ENCODE measurements at places on chromosomes 1 and 21.
A peak's percentile ranks its signal among the peaks of the same experiment; 100 is the strongest.

- DNase-seq, result no peak
Measured at GRCh38 chr1:167474191-167474641, 44.1 kb downstream of the CD247 start.

DNA sequence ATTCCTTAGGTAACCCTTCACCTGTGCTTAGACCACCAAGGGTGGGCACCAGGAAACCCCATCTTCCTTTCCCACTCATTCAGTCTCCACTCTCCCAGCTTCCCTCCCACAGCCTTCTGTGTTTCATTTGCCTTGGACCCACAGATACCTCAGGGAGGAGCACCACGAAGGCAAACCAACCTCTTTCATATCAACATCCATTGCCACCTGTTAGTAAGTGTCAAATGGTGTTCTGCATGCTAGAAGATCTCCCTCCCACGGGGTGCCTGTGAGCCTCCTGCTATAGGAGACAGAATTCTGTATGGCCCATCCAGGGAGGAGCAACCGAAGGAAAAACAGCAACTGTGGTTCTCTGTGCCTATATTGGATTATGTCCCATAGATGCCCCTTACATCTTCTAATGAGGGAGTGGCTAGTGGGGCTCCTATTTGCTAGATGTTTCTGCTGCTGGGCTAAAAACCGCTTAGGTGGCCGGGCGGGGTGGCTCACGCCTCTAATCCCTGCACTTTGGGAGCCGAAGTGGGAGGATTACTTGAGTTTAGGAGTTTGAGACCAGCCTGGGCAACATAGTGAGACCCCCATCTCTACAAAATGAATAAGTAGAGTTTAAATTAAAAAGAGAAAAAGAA is 25.6 kb upstream of the SCCPDH start:
- no peak for DNase-seq

DNA sequence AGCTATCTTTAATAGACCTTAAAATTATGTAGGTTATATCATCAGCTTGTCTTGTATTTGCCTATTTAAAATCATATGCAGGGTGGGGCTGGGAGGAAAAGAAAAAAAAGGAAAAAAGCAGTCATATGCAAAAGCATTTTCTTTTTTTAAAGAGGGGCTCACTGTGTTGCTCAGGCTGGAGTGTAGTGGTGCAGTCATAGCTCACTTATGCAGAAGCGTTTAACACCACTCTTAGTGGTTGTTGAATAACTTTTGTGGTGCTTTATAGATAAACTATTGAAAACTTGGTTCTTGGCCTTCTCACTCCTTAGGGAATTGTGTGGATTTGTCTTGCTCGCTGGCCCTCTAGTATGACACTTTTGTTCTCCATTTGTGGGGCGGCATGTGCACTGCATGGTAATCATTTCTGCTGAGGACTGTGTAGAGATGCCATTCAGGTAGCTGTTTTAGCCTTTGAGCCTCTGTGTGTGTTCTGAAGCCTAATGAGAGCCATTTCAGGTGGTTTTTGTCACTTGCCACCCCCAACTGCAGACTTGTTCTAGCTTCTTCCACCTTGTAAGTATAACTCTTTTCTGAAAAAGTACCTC is 77.8 kb downstream of the KIF1B start:
- DNase-seq, result no peak

DNA sequence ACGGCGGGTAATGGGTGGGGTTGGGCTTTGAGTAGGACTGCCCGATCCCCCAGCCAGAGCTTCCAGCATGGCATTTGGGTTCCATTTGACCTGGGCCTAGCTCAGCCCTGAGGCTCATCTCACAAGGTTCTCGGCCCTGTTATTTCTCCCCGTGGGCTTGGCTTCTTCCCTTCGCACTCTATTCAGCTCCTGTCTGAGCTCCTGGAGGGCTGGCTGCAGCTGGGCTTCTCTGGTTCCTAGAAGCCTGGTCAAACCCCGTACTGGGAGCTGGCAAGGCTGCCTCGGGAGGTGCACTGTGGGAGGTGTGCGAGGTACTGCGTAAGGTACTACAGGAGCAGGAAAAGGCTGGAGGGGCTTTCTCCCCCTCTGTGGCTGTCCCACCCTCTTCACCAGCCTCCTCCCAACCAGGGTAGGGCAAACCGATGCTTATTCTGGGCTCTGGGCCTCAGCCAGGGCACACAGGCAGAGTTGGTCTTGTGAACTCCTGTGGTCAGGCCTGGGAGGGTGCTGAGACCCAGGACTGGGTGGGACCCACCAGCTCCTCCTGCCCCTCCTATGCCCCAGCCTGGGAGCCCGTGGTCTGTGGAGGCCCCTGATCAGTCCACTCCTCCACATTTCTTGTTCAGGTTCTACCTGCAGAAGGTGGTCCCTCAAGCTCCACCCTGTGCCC is 814 bp downstream of the A3GALT2 start:
- no peak for DNase-seq

DNA sequence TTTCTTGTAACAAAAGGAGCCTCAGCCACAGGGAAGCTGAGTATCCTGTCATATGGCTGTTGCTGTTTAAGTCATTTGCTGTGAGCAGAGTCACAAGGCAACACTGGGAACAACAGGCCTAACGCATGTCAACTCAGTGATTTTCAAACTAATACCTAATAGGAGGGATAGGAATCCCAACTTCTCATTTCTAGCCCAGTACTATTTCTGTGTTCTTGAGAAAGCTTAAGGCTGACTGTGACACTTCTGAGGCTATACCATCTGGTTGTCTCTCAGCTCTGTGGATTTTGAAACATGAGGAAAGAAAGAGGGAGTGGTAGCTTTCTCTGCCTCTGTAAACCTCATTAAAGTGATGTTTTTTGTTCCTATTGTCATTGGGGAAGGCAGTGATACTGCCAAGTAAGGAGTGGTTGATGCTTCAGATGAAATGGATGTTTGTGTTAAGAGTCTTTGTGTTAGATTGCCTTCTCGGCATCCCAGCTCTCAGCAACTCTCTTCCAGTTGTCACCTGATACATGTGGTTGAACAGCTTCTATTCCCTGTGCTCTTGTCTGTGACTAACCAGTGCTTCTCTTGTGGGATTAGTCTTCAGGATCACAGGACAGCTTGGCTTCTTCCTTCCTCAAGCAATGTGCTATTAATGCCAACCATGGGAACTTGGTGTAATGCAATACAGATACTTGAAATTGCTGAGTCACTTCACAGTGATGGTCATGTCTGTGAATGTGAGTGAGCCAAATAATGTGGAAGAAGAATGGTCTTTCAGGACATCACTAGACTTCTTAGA is 166.8 kb upstream of the IVNS1ABP start:
- no peak for DNase-seq

DNA sequence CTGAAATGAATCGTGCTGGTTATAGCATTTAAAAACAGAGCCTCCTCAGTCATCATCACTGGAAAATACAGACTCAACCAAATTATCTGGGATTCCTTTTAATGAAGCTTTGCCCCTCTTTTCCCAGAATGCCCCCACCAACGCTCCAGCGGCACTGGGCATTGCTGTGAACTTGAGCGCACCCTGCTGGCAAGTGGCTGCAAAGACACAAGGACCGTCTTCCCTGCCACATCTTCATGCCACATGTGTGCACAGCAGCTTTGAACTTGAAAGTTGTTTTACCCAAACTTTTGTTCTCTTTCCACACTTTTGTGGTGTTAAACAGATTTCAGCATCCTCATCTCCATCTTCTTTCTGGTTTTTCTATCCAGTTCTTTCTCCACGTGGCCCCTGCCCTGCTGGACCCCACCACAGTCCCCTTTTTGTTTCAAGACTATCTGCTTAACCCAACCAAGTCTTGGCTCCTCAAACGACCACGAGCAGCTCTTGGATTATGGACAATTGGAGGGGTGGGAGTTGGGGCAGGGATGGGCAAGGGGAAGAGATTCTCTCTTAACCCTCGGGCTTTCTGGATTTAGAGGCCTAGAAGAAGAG is 12.8 kb upstream of the LMX1A start:
- peak; percentile 21 for DNase-seq

GRCh38 chr21:38383411-38384237 is 114.7 kb downstream of the ERG start:
- no peak for DNase-seq

DNA sequence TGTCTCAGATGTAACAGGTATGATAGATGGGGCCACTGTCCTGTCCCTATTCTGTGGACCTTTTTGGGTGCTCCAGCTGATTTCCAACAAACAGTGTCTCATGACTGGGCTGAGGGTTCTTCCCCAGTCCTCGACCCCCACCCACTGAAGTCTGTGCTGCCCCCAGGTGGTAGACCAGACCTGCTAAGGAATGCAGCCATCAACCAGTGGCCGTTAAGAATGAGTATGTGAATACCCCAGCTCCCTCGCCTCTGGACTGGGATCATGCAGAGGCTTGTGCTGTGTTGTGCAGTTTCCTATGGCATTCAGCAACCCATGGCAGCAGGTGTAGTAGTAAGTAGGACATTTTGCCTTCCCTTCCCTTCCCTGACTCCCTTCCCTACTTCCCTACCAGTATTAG is 183.1 kb upstream of the KAZN start:
- no peak for DNase-seq

GRCh38 chr1:201565024-201565730 is 26.2 kb downstream of the NAV1 start:
- no peak for DNase-seq

DNA sequence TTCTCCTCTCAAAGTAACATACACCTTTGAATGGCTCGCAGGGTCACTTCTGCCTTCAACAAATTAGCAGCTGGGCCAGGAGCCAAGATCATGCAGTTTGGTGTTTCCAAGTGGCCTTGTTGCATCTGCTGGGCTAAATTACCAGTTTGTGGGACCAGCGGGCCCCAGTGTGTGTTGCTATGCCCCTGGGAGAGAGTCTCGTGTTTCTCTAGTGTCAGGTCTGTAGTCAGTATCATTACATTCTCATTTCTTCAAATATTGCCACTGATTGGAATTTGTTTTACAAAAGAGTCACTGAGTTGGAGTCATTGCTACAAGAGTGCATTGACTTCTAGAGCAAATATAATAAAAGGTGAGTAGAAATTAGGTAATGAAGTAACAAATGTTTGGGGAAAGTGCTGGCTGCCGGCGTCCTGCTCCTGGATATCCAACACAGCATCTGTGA is 35.5 kb downstream of the RHOU start:
- no peak for DNase-seq

- no peak for DNase-seq
Measured at GRCh38 chr1:213988507-213989001, 781 bp downstream of the PROX1 start.

DNA sequence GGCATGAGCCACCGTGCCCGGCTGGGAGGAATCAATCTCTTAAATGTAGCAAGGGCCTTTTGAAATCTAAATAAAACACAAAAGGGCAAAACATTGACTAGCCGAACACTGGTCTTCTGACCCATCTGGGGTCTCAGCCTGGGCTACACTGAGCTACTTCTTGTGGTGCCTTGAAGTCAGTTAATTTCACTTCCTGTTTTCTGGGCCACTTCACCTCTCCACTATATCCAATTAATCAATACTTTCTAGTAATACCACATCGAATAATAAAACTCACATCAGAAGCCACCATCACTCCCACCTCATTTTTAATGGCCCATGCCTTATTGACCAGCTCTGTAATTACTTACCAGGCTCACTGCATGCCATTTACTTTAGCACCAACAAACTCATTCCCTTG is 138.0 kb upstream of the SAMSN1 start:
- DNase-seq, result no peak

DNA sequence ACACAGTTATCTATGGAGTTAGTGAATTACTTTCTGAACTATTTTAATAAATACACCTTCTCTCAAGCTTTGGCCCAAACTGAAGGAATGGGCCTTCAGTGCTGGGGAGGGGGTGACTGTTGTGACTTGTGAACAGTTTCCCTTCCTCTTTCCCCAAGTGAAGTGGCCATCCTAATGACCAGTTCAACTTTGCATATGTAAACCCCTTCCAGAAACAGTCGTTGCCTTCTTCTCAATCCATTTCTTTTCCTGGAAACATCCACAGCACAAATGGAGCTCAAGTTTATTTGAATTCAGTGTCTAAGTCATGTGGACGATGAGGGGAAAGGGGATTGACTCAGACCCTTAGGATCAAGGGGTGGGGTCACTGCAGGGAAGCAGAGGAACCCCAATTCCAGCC is 1.3 kb upstream of the INPP5B start:
- DNase-seq, result no peak

DNA sequence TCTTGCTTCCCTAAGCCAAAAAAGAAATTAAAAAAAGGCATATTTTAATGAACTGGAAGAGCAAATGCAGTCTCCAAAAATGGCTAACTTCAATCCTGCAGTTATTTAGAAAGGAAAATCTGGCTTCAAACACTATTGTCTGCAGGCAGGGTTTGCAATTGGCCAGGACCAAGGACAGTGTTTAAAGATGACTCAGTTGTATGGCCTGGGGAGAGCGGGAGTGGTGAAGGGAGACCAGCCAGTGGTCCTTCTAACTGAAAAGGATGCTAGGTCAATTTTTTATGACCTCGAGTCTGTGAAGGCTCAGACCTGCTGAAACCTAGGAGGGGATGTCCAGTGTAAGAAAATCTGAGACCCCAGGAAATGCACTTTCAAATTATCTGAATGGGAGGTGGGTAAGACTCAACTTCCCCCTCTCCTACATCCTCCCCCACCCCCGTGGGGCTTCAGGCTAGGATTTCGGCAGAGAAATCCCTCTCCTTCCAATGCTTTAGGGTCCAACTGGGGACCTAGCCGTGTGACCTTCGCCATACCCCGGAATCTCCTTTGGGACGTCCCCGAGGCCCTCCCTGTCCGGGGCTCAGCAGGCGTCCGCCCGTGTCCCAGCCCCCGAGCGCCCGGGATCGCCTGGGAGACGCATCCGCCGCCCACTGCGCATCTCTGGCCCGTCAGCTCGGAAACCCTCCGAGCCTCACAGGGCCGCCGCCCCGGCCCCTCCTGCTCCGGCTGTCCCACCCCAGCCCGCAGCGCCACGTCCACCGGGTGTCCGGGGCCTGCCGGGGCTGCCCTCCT is 602 bp upstream of the RIMKLA start:
- DNase-seq, result peak; percentile 15

DNA sequence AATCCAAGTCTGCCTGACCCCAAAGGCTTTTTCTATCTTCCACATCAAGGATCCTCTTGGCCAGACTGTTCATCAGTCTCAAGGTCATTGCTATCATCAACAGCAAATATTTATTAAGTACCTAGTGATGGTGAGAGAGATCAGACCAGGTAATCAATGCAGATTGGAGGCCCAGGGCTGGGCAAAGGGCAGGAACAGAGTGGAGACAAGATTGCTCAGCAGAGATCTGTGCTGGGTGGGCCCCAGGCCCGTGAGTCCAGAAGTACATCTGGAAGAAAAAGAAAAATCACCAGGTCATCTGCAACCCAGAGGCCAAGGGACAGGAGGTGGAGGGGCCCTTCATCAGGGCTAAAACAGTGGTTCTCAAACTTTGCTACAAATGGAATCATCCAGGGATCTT is 10.1 kb upstream of the PAQR7 start:
- DNase-seq, result no peak

GRCh38 chr1:186202271-186202764 is 172.7 kb downstream of the TPR start:
- no peak for DNase-seq

- no peak for DNase-seq
Measured at GRCh38 chr1:216559359-216559758, 136.1 kb upstream of the USH2A start.

GRCh38 chr1:27622828-27623227 is 12.2 kb downstream of the FGR start:
- DNase-seq, result no peak

- no peak for DNase-seq
Measured at GRCh38 chr1:219790834-219791615, 137.3 kb downstream of the SLC30A10 start.

GRCh38 chr1:31585736-31586365 is 9.5 kb downstream of the TINAGL1 start:
- no peak for DNase-seq
